Right lobe of liver (tissue), 6 donors: ENCODE measurements at places on chromosomes 5 and 9.

DNA sequence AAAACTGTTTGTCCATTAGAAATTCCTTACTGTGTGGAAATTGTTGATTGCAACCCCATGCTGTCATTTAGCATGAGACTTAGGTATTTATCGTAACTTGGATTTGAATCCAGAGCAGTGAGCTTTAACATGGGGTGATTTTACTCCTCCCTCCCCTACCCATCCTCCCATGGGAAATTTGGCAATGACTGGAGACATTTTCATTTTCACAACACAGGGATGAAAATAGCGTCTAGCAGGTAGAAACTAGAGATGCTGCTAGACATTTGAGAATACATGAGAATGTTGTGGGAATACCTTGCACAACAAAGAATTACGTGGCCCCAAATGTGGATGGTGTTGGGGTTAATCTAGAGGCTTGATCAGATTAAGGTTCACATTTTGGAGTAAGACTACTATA is 191.3 kb upstream of the MPDZ start:
- DNase-seq, result no peak

DNA sequence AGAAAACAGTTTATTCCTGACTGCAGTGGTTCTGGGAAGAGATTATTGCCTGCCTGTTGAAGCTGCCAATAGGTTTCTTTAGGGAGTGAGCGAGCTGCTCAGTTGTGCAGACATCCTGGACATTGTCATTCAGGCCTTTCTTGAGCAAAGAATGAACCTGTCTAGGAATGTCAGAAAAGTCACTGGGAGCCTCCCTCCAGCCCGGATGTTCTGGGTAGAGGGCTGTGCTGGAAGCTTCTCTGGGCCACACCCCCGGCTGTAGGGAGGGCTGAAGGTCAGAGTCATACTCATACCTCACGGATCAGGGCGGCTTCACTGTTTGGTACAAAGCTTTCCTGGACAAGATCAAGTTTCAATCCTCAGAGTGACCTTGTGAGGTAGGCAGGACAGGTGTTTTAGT is 33.4 kb upstream of the TBC1D2 start:
- no peak for DNase-seq

DNA sequence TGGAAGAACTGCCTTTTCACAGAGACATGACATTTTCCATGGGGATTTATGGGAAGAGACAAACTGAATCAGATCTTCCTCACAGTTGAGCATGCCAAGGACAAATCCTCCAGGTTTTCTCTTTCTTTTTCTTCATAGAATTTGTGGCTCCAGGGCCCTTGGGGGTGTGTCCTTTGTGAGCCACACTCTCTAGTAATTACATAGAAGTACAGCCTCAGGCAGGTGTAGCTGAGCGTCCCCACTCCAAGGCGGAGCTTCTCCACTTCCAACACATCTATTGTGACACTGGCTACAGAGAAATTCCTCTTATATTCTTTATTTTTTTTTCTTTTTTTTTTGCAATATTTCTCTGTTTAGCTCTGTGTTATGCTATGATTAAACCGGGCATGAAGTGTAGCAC is 420.5 kb upstream of the CD180 start:
- DNase-seq, result no peak

DNA sequence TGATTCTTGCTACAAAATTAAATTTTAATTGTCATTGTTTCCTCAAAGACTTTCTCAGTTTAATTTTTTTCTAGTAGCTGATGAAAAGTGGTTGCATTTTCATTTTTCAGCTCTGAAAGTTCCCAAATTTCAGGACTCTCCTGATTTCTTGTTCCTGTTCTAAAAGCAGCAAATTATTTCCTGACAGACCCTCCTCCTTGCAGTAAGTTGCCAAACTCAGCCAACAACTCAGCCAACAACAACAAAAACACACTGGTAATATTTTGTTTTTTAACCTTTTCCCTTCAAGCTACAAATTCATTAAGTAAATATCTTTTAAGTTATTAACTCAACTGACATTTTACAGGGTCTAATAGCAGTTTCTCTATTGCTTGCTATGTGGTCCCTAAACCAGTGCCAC is 487.8 kb upstream of the NUDT12 start:
- DNase-seq, result no peak

DNA sequence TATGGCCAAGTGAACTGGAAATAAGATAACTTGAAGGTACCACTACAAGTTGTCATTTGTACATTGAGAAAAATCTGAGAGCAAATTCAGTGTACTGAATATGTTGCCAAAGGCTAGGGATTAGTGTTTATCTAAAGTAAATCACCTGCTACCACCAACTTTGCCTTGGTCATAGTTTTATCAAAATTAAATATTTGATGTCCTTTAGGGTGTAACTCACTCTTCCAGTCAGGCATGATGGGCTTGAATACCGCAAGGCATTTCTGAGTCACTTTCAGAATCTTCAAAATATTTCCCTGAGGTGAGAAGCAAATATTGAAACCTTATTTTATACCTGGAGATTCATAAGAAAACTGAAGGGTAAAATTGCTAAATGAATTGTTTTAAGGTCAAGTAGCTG is 1338.6 kb upstream of the ACO1 start:
- no peak for DNase-seq

GRCh38 chr9:118529624-118530214 is 825.5 kb downstream of the TLR4 start:
- no peak for DNase-seq

DNA sequence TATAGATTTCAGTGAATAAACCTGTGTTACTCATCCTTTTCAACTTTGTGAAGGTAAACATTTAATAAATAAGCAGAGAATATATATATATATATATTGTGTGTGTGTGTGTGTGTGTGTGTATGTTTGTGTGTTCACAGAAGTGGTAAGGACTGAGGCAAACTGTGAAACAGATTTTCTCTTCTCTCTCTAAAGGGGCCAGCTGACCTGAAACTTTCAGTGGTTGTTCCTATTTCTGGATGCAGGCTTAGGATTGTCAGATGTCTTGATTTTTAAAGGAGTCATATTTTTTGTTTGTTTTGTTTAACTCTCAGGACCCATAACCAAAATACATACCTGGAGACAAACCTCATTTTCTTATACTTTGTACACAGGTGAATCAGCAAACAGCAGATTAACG is 714.9 kb upstream of the MEF2C start:
- no peak for DNase-seq

- DNase-seq, result no peak
Observed at GRCh38 chr9:103867886-103868285, 226.2 kb upstream of the SMC2 start.

GRCh38 chr9:109919736-109920408 is 139.9 kb downstream of the PALM2AKAP2 start:
- no peak for DNase-seq

DNA sequence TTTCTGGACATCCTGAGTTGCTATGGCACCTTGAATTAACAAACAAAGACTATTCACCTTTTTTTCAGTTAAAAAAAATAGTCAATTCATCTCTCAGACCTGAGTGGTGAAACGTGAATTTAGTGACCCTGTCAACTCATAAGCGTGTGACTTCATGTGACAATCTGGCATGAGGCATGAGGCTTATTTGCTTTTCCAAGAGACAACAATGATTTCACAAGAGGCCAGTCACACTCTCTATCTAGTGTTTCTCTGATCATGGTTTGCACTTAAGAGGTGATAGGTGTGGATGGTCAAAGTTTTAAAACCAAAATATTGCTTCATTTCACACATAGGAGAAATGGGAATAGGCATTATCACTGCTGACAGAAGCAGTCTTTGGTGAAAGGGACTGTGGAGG is 559.6 kb upstream of the ACO1 start:
- no peak for DNase-seq

- no peak for DNase-seq
Observed at GRCh38 chr9:5025416-5025815, 40.3 kb downstream of the JAK2 start.

DNA sequence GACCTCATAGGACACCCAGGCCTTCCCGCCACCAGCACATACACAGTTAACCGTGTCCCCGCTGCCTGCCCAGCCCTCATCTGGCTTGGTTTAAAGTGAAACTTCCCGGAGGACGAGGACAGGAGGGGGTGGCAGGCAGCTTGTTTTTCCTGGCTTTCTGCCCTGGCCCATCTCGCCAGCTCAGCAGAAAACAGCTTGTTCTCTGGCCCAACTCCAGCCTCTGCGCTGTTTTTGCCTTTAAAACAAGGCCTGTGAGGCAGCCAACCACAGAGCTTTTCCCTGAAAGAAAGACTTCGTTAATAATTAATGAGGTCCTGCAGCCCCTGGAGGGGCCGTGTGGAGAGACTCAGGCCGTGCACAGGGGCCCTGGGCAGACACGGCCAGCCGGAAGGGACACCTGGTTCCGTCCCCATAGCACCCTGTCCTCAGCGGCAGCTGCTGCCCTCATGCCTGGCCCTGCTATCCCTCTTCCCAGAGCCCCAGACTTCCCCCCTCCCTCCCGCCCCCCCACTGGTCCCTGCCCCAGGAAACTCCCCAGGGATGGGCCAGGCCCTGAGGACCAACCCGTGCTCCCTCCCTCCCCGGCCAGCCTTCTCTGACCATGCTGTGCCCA is 108.7 kb downstream of the RXRA start:
- DNase-seq, result peak; percentile 94

DNA sequence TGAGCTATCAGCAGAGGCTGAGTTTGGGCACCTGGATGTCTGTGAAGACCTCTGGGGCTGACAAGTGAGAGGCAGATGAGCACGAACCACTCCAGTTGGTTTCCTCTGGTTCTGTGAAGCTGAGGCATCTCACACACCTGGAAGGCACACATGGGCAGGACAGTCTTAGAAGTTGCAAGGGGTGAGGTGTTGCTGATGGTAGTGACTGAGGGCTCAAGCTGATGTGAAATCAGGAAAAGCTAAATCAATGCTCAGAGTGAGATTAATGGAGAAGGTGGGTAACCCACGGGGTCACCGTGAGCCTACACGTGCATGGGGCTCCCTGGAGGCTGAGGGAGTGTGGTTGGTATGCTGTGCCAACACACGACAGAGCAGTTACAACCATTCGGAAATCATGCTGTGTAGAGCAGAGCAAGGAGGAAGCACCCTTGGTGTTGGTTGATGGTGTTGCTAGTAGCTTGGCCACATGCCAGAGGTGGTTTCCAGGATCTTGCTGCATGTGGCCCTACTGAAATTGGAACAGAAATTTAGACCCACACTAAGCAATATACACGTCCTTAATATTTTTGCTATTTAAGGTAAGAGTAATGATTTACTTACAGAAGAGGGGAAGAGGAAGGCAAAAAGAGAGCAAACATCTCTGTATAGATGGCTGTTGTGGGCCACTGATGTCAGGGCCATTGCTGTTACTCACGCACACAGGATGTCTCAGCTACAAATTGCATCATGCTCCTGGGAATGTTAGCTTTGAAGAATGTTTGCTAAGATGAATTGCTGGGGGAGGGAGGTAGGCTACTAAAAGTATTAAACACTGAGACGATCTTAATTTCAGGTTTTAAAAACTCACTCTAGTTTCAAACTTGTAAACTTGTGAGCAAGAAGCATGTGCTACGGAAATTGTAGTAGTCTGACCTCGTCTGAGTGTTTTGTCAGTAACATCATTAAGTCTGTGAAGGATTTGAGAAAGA is 170.5 kb downstream of the ARHGEF28 start:
- DNase-seq, result peak; percentile 49

DNA sequence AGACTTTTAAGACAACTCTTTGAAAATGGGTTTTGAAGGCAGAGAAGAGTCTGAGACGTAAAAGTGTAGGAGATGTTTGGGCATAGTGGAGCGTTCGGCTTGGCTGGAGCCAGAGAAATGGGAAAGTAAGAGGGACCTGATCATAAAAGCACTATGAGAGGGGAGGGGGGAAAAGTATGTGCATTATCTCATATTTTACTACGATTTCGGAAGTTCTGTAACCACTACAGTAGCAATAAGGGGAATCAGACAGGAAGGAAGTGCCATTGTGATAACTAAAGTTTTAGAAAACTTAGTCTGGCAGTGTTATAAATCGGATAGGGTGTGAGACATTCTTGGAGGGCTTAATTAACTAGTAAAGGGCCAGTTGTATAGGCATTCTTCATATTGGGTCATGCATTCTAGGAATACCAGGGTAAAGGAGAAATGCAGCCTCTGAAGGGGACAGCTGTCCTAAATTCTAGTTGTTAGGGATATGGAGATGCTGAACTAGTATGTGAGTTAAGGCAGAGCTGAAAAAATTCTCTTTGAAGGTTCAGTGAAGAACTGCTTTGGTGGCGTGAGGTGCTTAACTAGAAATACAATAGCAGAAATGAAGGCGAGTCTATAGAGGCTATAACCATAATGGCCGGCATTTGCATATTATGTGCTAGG is 83.8 kb upstream of the FREM1 start:
- no peak for DNase-seq

GRCh38 chr5:59007460-59008063 is 424.7 kb downstream of the RAB3C start:
- DNase-seq, result no peak

DNA sequence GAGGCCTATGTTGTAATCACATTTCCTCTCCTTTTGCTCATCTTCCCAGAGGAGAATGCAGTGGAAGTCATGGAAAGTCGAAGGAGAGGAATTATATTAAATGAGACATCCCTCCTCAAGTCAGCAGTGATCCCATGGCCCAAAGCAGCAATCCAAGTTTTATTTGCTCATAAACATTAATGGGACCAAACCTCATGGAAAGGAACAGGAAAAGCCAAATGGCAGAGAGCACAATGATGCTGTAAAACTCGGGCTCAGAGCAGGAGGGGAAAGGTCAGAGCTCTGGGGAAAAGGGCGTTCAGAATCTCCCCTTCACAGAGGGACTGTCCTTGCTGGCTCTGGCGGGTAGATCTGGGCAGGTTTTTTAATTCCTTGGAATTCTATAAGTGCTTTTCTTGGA is 175.8 kb downstream of the C5orf15 start:
- no peak for DNase-seq

DNA sequence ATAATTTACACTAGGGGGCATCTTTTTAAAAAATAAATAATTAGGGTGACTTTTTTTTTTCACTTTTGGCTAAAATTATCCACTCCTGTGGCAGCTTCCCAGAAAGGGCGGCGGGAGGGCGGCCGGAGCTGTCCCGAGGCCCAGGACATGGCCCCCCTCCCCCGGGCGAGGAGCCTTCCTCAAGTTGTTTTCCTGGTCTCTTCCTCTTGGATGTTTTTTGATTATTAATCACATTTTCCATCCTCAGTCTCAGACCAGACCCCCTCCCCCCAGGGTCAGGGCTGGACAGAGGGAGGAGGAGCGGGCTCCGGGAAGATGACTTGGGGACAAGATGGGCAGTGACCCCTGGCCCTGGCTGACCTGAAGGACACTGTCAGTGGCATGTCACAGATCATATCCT is 4.7 kb upstream of the CNTFR start:
- no peak for DNase-seq

- DNase-seq, result no peak
Observed at GRCh38 chr9:123318961-123319421, 37.0 kb upstream of the CRB2 start.

GRCh38 chr5:131272724-131273123 is 8.9 kb downstream of the CDC42SE2 start:
- DNase-seq, result no peak

GRCh38 chr5:124936626-124936933 is 190.1 kb upstream of the ZNF608 start:
- no peak for DNase-seq

- peak; percentile 94 for DNase-seq
Observed at GRCh38 chr9:136902259-136902821, 16.0 kb downstream of the TRAF2 start.
